ENCODE measurements at places on chromosomes 12 and 14.

DNA sequence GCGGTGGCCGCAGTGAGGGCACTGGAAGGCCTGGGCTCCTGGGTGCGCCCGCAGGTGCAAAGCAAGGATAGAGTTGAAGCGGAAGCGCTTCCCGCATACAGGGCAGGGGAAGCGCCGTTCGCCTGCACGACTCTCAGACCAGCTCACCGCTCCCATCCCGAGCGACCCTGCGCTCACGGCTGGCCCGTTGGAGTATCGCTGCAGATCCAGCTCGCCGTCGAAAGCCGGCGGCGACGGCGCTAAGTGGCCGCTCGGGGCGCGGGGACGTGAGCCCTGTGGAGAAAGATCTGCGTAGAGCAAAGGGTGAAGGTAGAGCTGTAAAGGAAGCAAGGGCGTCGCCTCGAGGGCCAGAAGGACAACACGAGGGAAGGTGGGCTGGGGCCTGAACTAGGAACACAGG lies 5.4 kb downstream of the ZNF219 start:
- DNase-seq, result no peak

DNA sequence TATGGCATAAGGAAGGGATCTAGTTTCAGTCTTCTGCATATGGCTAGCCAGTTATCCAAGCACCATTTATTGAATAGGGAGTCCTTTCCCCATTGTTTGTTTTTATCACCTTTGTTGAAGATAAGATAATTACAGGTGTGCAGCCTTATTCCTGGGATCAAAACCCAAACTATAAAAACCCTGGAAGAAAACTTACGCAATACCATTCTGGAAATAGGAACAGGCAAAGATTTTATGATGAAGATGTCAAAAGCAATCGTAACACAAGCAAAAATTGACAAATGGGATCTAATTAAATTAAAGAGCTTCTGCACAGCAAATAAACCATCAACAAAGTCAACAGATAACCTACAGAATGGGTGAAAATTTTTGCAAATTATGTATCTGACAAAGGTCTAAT lies 128.5 kb upstream of the DCN start:
- DNase-seq, result no peak

GRCh38 chr12:114131824-114132223 lies 165.7 kb upstream of the RBM19 start:
- no peak for DNase-seq

DNA sequence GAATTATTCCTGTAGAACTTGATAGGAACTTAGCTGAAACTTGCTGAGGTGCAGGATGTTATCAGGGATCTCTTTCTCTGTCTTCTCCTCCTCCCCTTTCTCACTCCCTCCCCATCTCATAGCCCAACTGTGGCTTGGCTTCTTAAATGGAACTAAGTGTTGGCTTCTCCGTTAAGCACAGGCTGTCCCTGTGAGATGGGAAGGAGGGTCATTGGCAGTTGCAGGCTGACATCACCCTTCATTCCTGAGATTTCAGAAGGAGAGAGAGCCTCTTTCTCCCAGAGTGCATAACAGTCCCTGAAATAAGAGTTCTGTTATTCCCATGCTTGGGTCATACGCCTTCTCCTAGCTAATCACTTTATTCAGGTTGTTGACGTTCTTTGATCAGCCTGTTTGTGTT lies 162.0 kb downstream of the UNC79 start:
- no peak for DNase-seq

DNA sequence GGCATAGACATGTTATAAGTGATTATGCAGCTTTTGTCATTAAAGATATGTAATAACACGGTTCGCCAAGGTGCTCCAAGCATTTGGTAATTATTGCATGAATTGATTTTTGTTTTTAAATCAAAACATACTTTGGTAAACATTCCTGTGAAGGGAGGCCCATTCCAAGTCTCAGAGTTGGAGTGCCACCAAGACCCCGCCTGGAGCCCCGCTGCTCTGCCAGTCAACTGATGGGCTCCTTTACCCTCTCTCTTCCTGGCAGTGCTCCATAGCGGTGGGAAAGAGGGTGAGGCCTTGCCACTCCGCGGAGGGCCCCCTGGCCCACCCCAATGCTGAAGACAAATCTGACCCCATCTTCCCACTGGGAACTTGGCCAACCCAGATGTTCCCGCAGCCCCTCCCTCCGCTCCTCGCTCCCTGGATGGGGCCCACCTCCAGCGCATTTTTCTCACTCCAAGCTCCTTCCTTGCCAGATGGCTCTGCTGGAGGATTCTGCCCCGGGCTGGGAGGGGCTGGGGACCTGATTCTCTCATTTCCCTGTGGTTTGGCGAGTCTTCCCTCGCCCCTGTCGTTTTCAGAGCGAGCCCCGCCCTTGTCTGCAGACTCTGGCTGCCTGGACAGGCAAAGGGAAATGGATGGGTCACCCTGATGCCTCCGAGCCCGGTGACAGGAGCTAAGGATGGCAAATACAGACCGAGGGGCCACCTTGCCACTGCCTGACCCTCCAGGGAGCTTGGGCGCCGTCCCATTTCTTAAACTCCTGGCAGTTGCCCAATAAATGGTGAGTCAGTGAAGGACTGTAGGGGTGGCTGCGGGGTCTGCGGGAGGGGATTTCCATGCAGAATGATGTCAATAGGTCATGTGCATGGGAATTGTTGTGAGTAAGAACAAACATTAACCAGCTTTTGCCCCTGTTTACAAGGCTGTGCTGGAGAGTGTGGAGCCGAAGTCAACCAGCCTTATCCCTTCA lies 9.2 kb upstream of the PAPLN start:
- DNase-seq, result no peak

GRCh38 chr14:54221432-54221803 lies 175.4 kb upstream of the CDKN3 start:
- DNase-seq, result no peak

GRCh38 chr14:94001016-94001415 lies 3.9 kb downstream of the CCDC197 start:
- DNase-seq, result no peak

DNA sequence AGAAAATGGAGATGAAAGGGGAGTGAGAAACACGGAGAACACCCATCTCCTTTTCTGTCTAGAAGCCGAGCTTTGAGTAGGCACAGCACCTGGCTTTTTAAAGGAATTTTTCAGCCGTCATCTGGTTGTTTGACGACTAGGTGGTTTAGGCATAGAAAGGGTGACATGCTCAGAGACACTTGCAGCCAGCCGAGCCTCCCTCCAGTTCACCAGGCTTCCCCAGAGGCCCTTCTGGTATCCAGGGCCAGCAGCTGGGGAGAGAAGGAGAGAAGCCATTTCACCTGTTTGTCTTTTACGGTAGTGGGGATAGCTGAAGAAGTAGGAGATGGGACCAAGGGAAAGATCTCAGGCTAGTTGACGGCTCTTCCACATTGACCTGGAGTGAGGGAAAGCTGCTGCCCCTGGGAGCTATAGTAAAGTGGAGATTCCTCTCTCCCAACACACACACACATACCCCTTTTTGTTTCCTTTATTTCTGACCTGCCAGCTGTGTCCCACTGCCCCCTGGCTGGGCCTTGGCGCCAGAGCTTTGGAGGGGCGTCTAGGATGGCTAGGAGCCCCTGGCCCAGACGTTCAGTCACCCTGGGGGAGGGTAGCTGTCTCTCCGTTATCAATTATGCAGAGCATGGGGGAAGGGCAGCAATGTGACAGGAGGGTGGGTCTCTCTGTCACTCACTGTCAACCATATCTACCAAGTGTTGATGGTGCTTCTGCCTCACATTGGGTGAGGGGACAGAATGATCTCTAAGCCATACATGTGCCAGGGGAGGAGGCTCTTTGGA lies 5.5 kb downstream of the MAP3K12 start:
- no peak for DNase-seq

DNA sequence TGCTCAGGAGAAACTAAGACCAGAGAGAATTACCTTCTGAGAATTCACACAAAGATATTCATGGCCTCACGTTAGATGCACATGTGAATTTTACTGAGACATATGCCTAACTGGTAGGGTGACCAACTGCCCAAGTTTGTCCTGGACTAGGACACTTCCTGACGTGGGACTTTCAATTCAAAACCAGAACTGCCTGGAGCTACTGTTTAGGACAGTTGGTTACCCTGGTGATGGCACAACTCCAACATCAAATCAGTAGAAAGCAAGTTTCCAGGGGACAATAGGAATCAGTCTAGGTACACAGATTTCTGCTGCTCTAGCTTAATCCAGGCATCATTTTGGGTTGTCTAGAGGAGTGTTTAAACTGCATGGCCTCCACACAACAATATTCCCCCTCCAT lies 178.7 kb downstream of the GXYLT1 start:
- no peak for DNase-seq

GRCh38 chr12:122311696-122312095 lies 45.4 kb upstream of the VPS33A start:
- DNase-seq, result no peak

- no peak for DNase-seq
These were observed 20.2 kb upstream of the KRT8 start for GRCh38 chr12:52924764-52925716.

DNA sequence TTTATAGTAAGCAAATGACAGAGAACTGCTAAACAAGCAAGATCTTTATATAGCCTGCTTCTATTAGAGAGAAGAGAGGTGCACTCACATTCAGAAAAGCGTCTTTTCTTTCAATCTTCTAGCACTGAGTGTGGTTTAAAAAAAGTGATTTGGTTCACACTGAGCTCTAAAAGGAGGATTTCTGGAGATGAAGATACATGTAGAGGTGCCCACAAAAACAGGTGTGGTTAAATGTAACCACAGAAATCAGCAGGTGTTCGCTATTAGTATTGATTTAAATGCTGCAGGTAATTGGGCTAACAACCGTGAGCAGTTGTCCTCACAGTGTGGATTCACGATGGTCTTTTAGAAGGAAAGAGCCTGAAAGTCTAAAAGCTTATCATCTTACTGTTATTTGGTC lies 10.7 kb downstream of the PKP2 start:
- no peak for DNase-seq

GRCh38 chr14:96162265-96162664 lies 42.4 kb upstream of the BDKRB2 start:
- DNase-seq, result no peak

GRCh38 chr12:110638796-110639195 lies 24.9 kb downstream of the TCTN1 start:
- no peak for DNase-seq

GRCh38 chr14:51304438-51304837 lies 64.4 kb downstream of the TMX1 start:
- no peak for DNase-seq

DNA sequence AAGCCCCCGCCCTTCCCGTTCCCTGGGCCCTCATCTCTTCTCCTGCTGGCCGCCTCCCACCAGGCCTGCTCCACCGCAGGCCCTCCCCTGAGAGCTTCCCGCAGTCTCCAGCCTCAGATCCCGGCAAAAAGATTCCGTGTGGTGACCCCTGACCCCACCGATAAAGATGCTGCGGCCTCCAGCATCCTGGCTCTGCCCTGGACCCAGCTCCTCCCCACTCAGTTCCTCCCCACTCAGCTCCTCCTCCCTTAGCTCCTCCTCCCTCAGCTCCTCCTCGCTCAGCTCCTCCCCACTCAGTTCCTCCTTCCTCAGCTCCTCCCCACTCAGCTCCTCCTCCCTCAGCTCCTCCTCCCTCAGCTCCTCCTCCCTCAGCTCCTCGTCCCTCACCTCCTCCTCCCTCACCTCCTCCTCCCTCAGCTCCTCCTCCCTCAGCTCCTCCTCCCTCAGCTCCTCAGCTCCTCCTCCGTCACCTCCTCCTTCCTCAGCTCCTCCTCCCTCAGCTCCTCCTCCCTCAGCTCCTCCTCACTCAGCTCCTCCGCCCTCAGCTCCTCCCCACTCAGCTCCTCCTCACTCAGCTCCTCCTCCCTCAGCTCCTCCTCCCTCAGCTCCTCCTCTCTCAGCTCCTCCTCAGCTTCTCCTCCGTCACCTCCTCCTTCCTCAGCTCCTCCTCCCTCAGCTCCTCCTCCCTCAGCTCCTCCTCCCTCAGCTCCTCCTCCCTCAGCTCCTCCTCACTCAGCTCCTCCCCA lies 17.0 kb downstream of the NOC4L start:
- no peak for DNase-seq

GRCh38 chr14:36655963-36656686 lies 5.5 kb upstream of the PAX9 start:
- DNase-seq, result no peak

DNA sequence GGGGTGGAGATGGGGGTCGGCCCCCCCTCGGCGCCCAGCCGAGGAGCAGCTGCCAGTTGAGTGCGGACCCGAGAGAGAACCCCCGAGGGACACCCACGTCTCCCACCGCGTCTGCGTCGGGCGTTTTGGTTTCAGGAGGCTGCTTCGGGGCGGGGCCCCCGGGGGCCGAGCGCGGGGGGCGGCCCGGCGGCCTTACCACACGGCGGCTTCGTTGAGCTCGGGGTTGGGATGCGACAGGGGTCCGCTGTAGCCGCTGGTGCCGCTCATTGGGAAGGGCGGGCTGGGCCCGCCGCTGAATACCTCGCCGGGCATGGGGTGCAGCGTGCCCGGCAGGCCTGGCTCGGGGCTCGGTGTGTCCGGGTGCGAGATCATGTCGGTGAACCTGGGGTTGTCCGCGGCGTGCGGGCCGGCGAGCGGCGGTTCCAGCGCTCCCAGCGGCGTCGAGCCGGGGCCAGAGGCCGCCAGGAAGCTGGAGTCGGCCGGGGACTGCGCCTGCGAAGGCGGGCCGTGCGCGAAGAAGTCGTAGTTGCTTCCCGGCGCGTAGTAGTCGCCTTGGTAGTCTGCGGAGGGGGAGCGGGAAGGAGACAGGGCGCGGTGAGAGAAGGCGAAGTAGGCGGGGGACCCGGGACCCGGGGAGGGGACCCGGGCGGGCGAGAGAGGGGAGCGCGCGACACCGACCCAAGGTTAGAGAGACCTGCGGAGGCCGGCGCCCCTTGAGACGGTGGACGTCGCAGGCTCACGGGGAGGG lies 8.5 kb downstream of the LHX5 start:
- no peak for DNase-seq

DNA sequence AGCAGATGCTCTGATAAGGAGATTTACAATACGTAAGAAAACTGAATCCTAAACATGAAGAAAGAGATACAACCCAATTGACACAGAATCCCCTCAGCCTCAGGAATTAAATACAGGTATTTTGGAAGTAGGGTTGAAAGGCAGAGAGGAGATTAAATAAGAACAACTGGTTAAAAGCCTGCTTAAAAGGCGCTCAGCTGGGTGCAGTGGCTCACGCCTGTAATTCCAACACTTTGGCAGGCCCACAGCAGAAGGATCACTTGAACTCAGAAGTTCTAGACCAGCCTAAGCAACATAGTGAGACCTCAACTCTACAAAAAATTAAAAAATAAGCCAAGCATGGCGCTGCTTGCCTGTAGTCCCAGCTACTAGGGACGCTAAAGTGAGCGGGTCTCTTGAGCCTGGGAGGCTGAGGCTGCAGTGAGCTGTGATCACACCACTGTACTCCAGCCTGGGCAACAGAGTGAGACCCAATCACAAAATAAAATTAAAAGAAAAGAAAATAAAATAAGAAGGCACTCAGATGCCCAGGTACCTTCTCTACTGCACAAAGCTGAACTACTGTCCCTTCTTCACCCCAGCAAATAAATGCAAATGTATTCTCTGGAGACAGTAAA lies 32.9 kb downstream of the MED13L start:
- DNase-seq, result no peak

- DNase-seq, result no peak
These were observed 33.8 kb downstream of the KCNK10 start for GRCh38 chr14:88289234-88289633.

Data from tibial artery (tissue), 4 donors.